ENCODE measurements at places on chromosomes 3 and 15.

DNA sequence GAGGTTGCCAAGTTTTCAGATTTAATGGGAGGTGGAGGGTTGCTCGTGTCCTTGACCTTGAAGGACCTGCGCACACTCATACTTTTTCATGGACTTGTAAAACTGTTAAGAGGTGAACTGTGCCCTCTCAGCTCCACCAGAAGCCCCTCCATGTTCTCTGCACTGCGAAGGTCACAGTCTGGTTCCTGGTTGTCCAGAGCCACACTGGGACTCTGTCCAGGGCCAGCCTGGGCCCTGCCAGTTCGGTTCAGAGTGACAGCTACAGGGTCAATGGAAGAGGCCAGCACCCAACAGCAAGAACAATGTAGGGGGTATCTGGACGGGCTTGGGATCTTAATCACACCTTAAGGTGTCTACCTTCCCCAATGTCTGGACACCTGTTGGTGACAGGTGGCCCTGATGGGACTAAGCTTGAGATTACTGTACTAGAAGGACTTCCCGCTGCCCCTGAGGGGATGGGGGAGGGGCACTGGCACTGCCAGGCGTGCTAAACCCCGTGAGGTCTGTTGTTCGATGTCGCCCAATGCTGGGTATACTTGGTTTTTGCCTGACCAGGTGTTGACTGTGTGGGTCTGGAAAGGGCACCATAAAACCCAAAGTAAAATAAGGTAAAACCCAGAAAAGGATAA lies 34.7 kb downstream of the GRK7 start:
- DNase-seq: no peak

DNA sequence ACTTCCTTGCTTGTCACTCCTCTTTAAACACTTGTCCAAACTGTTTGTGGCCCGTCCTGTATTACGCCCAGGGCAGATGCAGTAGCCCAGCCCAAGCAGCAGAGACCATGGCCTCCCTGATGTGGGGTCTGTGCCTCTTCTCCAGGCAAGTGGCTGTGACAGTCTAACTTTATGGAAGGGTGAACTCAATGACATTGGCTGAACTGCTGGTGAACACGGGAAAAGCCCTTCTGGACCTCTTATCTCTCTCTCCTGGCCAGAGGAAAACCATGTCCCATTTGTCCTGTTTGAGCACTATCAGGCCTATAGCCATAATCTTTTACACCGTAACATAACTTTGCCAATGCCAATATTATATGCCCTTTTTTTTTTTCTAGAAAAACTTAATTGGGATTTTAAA lies 67.6 kb downstream of the SMAD3 start:
- DNase-seq: no peak

DNA sequence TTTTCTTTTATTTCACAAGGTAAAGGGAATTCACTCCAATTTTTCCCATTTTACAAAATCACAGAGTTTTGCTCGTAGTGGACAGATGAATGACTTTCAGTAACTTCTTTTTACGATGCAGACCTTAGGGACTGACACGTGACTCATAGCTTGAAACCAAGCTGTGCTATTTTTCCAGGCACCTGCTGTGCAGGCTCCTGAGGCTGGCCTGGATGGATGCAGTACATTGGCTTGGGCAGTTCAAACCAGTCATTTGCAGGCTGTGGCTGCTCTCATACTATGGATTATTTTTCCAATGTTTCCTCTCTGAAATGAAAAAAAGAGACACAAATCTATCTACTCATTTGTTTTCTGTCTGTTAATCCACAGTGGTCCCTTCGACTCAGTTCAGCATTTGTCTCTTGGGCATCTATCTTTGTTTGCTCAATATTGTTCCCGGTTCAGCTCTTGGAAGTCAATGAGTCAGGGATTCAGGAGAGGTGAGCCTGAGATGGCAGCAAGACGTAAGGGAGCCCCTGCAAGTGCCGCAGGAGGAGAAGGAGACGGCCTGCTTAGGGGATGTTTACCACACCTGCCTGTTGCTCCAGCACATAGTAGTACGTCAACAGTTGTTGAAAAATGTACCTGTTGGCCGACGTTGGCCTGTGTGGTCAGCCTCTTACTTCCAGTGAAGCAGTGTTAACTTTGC lies 92.8 kb downstream of the SV2B start:
- DNase-seq: no peak

DNA sequence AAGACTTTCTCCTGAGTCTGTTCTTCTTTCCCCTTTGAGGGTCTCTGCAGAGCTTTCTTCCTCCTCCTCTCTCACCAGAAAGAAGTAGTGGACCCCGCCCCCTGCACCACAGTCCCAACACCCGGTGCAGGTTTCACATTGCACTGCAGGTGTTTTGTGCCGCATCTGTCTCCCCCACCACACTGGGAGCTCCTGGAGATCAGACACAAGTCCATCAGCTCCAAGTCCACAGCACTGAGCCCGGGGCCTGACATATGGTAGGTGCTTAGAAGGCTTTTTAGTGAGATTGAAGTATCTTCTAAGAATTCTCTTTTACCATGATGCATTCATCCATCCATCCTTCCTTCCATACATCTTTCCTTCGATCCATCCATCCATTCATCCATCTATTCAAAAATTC lies 9.8 kb downstream of the STRA6 start:
- DNase-seq: no peak

GRCh38 chr3:110736332-110736731 lies 335.3 kb upstream of the NECTIN3 start:
- no peak for DNase-seq

- no peak for DNase-seq
Observed at GRCh38 chr3:25782636-25782937, 656 bp downstream of the NGLY1 start.

- DNase-seq: no peak
Observed at GRCh38 chr15:90115783-90116182, 13.5 kb upstream of the IDH2 start.

DNA sequence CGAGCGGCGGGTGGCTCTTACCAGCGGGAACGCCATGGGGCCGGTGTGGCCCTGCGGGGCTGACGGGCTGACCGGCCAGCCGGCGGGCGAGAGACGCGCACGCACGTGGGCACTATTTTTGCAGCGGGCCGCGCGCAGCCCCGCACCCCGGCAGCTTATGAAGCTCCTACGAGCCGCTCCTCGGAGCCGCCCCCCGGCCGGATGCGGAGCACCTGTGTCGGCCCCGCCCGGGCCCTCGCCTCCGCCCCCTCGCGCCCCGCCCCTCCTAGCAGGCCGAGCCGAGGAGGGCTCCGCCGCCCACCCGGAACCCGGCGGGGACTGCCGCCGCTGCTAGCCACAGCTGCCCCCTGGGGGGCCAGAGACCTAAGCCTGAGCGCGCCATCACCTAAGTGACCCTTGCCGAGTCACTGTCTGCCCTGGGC lies 683 bp upstream of the CPEB1 start:
- no peak for DNase-seq

GRCh38 chr15:57156210-57156884 lies 220.0 kb upstream of the CGNL1 start:
- DNase-seq: no peak

DNA sequence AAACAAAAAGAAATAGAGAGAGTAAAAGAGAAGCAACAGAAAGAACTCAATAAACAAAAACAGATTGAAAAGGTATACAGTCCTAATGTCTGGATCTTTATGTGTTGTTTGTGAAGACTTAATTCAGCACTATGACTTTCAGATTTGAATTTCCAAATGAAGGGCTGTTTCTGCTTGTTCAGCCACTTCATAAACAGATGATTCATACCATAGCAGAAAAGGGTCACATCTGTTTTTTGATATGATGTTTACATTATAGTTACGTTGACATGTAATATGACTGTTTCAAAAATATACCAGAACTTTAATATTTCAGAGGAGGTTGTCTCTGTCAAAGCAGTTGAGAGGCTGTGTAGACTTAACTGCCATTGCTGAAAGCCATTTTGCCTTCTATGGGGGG lies 24.1 kb downstream of the ASB14 start:
- no peak for DNase-seq

GRCh38 chr15:99961011-99961441 lies 227.8 kb upstream of the LYSMD4 start:
- DNase-seq: no peak

GRCh38 chr3:5462086-5462485 lies 274.6 kb downstream of the EDEM1 start:
- peak; percentile 75 for DNase-seq

- DNase-seq: no peak
Observed at GRCh38 chr3:13492048-13492447, 11.9 kb downstream of the HDAC11 start.

GRCh38 chr15:78322243-78322642 lies 17.9 kb upstream of the CRABP1 start:
- no peak for DNase-seq

- no peak for DNase-seq
Observed at GRCh38 chr3:131840156-131840797, 194.5 kb downstream of the CPNE4 start.

DNA sequence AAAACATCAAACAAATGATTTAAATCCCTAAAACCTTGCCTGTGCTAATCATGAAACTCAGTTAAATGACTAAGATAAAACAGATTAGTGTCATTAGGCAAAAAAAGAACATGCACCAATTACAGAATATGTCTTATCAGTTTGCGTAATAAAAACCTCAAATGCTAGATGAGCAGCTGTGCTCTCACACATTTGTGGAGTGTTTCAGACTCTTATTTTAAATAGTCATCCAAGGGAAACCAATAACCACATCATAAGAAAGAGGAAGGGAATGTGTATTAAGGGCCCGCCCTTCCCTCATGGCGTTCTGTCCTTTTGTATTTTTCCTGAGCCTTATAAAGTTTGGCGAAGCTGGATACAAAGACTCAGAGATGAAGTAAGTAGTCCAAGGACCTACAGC lies 6.6 kb downstream of the SAMMSON start:
- peak; percentile 9 for DNase-seq
